Left cardiac atrium (tissue), 4 donors: ENCODE measurements at places on chromosomes 16 and 17. TPM values are rescaled to one million over a fixed set of nuclear protein-coding genes. Genes with fewer than 3 reads are reported as not detected.

- DNase-seq = peak; percentile 86
Observed at GRCh38 chr16:81265658-81266451, 27.4 kb downstream of the BCO1 start.

TMEM238L gene
- not detected for total RNA-seq

DNA sequence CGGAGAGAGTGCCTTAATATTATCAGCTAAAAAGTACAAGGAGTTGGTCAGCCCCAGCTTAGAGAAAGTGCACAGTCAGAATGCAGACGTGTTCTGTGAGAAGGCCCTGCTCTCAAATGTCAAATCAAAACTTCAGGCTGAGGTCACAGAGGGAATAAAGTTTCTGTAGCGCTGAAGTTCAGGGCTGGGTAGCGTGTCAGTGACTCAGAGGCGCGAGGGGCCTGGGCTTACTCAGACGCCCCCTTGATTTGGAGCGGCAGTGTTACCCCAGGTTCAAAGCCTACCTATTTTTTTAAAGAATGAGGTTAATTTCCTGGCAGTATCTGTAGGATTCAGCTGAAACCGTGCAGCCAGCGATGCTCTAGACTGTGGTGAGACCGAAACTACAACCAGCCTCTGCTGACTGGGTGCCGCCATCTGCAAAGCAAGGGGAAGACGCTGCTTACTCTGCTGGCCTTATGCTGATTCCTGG lies 4.8 kb downstream of the CIAO3 start:
- no peak for DNase-seq

CES5A gene
- 0.21 TPM for total RNA-seq

IGSF6 gene
- 5.8 TPM for total RNA-seq

CCDC200 gene
- not detected for total RNA-seq

GRCh38 chr17:34412965-34413441 lies 50.0 kb upstream of the CCL1 start:
- DNase-seq = no peak

ZFHX3 gene
- 11.9 TPM for total RNA-seq

TLE7 gene
- not detected for total RNA-seq
